ENCODE measurements at places on chromosomes 7 and 10.

- no peak for DNase-seq
Measured at GRCh38 chr7:103718482-103719061, 270.9 kb downstream of the RELN start.

DNA sequence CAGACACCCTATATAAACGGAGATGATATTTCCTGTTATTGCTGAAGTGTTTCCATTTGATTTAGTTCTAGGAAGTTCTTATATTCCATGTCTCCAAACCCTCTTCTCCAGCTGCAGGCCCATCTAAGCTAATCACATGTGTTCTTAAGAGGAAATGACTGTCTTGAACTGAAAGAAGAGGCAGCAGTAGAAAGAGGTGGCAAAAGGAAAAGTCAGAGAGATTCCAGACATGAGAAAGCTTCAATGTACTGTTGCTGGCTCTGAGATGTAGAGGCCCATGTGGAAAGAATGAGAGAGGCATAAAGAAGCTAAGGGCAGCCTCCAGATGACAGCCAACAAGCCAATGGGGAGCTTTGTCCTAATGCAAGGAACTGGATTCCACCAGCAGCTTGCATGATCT is 287.2 kb downstream of the GFRA1 start:
- no peak for DNase-seq

DNA sequence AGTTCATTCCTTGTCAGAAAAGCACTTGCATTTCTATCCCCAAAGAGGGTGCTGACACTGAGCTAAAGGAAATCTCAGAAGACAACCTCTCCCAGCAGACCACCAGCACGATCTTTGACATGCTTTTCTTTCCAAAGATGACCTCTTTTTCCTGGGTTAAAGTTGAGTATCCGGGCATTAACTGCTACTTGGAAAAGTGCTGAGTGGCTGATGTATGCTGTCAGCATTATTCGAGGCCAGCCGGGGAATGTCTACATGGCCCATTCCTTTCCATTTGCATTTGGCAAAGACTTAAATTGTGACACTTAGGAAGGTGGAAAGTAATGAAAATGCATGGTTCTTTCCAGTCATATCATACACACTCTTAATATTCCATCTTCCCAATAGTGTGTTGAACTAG is 90.6 kb upstream of the SKAP2 start:
- DNase-seq = no peak

GRCh38 chr10:52004342-52004949 is 305.1 kb upstream of the CSTF2T start:
- peak; percentile 17 for DNase-seq

DNA sequence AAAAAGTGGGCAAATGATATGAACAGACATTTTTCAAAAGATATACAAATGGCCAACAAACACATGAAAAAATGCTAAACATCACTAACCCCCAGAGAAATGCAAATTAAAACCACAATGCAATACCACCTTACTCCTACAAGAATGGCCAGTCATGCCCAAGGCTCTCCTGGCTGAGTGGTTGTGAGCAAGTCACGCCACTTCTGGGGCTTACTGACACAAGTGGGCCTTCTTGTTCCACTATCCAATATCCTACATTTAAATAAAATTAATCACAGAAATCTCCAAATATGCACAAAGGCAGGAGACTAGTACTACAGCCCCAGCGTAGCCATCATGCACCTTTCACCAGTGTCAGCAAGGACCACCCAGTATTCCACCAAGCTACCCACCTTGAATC is 181.9 kb downstream of the TNS3 start:
- no peak for DNase-seq

- no peak for DNase-seq
Measured at GRCh38 chr7:140085447-140085846, 22.7 kb upstream of the PARP12 start.

DNA sequence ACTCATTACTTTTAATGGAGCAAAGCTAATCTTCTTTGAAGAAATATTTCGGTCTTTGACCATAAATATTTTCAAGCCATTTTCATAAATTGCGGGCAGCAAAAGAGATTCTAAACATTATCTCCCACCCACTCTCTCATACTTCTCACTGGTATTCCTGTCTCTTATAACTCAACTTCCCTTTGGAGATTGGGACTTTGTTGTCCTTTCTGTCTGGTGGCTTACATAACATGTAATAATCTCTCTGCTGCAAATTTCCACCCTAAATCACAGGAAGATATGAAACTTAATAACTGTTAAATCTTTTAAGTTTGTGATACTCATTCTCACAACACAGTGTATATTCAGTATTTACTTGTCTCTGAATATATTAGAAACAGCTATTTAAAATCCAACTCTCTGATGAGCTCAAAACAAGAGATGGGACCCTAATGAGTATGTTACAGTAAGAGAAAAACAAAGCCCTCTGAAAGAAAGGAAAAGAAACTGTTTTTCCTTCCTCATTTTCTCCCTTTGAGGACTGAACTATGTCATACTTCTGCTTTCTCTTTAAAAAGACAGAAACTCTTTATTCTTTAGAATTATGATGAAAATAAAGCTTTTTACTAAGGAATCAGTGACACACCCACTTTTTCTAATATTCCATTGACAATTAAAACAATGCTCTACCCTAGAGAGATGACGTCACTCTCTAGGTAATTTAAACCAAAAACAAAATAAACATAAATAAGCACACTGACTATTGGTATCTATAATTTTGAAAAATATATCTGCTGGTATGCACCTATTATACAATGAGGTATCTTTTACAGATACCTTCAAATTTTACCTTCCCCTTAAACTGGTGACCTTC is 14.7 kb downstream of the CALCR start:
- DNase-seq = no peak

GRCh38 chr10:78528749-78529204 is 495.1 kb downstream of the RPS24 start:
- no peak for DNase-seq

DNA sequence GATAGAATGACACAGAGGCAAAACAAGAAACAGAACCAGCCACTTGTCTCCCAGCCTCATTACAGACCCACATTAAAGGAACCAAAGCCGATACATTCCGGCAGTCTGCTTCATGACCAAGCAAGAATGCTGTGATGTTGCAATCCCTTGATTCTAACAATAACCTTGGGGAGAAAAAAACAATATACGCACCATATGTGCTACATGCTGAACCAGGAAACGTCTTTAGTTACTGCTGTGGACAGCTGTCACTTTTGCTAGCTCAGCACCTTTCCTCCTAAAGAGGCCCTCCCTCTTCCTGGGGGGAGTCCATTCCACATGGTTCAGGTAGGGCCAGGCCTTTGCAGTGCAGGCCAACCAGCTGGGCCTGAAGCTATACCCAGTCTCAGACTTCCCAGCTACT is 79.1 kb downstream of the PRTFDC1 start:
- peak; percentile 85 for DNase-seq

DNA sequence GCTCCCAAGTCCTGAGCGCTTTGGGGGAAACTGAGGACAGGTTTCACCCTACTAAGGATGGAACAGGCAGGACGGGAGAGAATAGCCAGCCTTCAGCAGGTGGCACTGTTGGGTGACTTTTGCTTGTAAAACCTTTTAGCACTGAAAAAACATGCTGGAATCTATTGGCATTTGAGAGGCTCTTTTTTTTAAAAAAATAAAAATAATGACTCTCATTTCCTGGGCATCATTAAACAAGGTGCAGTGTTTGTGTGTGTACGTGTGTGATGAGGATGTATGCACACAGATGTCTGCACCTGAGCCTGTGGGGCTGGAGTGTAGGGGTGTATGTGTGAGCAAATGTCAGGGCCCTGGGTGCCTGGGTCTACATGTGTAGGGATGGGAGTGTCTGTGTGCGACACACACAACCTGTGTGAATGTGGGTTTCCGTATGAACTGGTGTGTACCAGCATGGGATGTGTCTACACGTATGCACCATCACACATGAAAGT is 177.9 kb downstream of the RPS24 start:
- peak; percentile 12 for DNase-seq

GRCh38 chr10:42553064-42553407 is 85.3 kb downstream of the ZNF33B start:
- no peak for DNase-seq

GRCh38 chr10:60731134-60731885 is 47.0 kb upstream of the CDK1 start:
- DNase-seq = no peak

DNA sequence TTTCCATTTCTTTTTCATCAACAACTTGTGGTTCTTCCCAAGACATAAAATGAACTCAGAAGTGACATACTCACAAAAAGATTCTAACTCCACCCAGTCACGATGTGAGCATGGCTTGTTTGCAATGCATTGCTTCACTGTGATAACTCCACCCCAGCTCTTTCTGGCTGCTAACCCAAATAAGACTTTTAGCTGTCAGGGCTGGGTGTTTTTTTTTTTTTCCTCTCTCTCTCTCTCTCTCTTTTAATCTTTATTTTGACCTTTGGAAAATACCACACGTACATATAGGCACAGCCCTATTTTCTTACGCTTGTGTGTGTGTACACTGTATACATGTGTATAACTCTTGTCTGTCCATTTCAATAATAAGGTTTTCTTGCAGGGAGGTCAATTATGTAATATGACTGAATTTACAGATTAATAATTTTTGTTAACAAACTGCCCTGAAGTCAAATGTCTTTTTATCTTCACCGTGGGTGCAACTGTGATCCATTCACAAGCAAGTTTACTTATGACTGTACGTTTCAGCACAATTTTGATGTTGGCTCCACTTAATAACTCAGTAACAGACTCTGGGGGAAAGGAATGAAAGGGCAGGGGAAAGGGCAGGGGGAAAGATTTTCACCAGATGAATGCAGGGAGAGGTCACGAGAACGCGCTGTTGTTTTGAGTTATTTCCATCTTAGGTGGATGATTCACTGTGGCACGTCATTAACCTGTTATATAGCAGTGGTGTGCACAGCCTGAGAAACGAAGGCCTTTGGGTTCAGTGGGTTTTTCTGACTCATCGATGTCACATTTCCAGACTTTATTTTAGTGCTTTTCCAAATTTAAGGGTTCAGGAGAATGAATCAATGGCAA is 49.1 kb downstream of the APBB1IP start:
- DNase-seq = no peak

DNA sequence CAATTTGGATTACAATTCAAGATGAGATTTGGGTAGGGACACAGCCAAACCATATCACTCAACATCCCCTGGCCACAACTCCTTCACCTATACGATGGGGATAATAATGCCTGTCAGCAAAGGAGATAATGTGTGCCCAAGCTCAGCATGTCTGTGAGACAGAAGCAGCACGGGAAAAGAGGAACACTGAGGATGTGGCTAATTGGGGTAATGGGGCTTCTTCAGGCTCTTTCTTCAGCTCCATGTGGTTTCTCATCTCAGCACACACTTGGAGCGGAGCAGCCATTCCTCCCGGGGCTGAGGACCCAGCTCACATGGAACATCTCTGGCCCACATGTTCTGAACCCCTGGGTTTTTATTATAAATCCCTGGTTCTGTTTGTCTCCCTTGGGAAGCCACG is 136.0 kb upstream of the NAMPT start:
- no peak for DNase-seq

DNA sequence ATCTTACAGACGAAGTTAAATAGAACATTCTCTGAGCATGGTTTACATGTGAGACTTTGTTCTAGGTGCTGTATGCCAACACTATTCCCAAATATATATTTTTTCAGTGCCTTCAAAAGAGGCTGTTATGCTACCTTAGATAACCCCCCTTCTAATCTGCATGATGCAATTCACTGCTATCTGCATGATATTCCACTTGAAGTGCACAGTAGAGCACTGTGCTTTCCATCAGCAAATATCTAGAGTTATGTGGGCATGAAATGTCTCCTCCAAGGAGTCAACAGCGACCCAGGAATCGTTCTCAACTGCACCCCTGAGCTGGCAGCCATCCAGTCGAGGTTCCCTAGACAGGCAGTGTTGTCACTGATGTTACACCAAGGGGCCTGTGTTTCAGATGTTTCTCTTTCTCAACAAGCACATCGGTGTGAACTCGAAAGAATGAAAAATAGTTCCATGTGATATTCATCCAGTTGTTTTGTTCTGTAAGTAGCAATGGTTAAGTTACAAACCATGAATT is 88.3 kb downstream of the PDE1C start:
- DNase-seq = no peak

DNA sequence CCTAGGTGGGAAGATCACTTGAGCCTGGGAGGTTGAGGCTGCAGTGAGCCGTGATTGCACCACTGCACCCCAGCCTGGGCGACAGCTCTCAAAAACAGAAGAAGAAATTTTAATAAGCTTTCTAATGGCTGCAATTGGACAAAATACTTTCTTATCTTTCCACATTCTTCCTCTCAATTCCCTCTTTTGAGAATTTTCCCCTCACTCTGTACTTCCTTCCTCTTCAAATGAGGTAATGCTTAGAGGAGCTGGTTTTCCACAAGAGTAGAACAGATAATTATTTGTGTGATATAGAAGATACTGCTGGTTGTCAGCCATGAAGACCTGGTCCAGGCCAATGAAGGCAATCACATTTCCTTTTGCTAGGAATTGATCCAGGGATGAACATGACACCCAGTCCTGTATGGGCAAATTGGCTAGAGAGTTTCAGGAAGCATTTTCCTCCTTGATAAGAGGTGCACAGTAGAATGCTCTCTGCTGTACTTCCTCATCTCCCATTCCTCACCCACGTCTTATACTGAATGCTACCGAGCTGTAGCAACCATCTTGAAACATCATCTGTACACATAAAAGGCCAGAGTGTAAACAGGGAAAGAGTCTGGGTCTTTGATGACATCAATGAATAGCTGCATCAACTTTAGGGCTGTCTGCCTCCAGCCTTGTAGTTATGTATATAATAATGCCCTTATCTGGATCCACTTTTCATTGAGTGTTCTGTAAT is 103.9 kb downstream of the CDK6 start:
- no peak for DNase-seq

DNA sequence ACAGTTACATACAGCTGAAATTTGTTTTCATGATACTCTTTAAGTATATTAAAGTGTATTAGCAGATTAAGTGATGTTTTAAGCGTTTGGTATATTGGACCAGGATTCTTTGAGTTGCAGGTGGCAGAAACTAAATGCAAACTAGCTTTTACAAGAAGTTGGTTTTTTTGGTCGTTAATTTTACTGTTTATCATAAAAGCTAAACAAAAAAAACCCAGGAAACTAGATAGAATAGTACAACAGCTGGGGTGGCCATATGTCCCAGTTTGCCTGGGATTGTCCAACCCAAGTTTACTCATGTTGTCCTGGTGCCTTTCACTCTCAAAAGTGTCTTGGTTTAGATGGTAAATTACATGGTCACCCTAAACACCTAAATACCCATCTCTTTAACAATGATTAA is 108.7 kb downstream of the PHTF2 start:
- no peak for DNase-seq

DNA sequence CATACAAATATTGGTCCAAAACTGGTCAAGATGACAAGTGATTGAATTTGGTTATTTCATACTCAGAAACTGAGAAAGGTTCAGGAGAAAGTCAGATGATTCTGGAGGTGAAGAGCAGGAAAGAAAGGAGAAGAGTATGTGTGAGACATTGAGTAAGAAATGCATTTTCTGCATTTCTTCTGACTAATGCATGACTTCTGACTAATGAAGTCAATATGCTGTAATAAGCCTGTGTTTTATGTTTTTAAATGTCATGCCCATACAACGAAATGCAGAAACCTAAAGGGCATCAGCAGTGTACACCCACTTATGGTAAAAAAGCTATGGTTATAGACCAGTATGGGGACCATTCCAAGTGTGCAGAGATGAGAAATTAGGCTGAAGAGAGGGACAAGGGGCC is 1227.8 kb upstream of the SORCS1 start:
- no peak for DNase-seq

GRCh38 chr7:28848906-28849305 is 109.2 kb downstream of the TRIL start:
- no peak for DNase-seq

- no peak for DNase-seq
Measured at GRCh38 chr7:134823400-134823799, 44.0 kb downstream of the CALD1 start.

- peak; percentile 29 for DNase-seq
Measured at GRCh38 chr7:23712368-23713284, 2.6 kb downstream of the STK31 start.
